ENCODE measurements at places on chromosomes 3 and 15.
A peak's percentile ranks its signal among the peaks of the same experiment; 100 is the strongest.

DNA sequence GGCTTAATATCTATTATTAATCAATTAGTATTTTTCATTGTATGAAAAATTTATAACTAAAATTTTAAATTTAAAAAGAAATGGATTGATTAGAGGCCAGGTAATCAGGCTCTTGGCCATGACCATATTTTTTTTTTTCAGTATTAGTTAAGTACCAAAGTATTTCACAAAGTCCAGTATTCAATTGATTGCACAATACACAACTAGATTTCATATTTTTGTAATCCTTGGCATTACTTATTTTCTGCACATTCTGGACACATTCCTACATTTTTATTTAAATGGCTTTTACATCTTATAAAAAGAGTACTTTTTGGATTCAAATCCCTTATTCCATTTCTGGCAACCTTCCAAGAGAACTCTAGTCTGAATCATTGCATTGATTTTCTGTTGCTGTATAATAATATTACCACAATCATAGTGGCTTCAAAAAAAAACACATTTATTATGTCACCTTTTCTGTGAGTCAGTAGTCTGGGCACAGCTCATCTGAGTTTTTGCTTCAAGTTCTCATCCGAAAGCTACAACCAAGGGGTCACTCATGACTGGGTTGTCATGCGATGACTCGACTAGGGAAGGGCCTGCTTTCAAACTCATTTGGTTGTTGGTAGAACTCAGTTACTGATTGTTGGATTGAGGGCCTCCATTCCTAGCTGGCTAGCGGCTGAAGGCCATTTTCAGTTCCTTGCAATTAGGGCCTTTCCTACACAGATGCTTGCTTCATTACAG lies 90.7 kb downstream of the CNTN6 start:
- DNase-seq, result no peak
- no peaks in the 10 kb centered on the region for H3K4me1 ChIP-seq
- no peak overlapping the region for H3K27ac ChIP-seq

- no peak overlapping the region for H3K27ac ChIP-seq
- H3K36me3 ChIP-seq, result no peaks in the 10 kb centered on the region
- H3K27me3 ChIP-seq, result no peaks in the 10 kb centered on the region
- no peak for DNase-seq
- no peaks in the 10 kb centered on the region for H3K4me1 ChIP-seq
Observed at GRCh38 chr3:126146525-126147146, 33.8 kb downstream of the ALDH1L1 start.

DNA sequence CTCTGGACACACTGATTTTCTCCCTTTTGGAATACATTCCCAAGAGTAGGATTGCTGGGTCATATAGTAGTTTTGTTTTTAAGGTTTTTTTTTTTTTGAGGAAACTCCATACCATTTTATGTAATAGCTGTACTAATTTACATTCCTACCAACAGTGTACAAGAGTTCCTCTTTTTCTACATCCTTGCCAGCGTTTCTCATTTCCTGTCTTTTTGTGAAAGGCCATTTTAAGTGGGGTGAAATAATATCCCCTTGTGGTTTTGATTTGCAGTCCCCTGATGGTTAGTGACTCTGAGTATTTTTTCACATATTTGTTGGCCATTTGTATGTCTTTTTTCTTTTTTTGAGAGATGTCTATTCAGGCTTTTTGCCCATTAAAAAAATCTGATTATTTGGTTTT lies 1205.5 kb downstream of the ROBO1 start:
- H3K27ac ChIP-seq, result no peak overlapping the region
- no peak for DNase-seq
- no peaks in the 10 kb centered on the region for H3K27me3 ChIP-seq
- H3K36me3 ChIP-seq, result no peaks in the 10 kb centered on the region
- no peak overlapping the region for H3K4me3 ChIP-seq
- H3K4me1 ChIP-seq, result no peaks in the 10 kb centered on the region

DNA sequence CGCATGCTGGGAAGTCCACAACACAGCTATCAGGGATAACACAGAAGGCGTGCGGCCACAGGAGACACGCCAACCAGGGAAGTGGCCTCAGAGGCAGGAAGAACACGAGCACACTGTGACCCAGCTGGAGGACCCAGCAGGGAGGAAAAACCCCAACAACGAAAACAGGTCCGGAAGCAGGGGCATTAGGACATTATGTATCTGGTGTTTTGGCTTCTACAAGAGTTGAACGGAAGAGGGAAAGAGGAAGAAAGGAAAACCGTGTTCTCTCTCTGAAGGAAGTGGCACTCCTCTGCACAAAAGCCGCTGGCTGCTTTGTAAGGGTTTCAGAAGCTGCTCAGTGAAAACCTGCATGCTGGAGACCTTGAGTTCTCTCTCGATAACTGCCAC lies 61.8 kb downstream of the HACD2 start:
- H3K27me3 ChIP-seq, result no peaks in the 10 kb centered on the region
- H3K27ac ChIP-seq, result no peak overlapping the region
- DNase-seq, result no peak
- peaks cover 72% of the 10 kb centered on the region for H3K4me1 ChIP-seq

GRCh38 chr3:108322352-108322751 lies 26.0 kb downstream of the HHLA2 start:
- H3K27me3 ChIP-seq, result no peaks in the 10 kb centered on the region
- H3K36me3 ChIP-seq, result no peaks in the 10 kb centered on the region
- H3K4me1 ChIP-seq, result no peaks in the 10 kb centered on the region
- no peak overlapping the region for H3K4me3 ChIP-seq
- H3K27ac ChIP-seq, result no peak overlapping the region

DNA sequence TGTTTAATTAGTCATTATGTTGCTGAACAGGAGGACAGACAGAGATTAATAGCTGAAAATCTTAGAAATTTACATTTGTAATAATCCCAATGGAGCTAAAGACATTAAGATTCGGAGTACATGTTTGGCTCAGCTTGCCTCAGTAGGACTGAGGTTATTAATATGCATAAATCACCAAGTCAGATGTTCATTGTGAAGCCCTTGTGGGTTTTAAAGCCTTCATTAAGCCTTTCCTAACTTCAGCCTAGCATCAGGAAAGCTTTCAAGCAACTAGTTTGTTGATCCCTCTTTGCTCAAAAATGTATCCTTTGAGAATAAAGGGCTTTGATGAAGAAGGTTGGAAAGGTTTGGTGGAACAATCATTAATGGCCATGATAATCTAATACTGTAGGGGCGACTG lies 178.2 kb upstream of the CGNL1 start:
- no peak overlapping the region for H3K27ac ChIP-seq
- no peak overlapping the region for H3K4me3 ChIP-seq
- DNase-seq, result no peak
- H3K4me1 ChIP-seq, result no peaks in the 10 kb centered on the region

DNA sequence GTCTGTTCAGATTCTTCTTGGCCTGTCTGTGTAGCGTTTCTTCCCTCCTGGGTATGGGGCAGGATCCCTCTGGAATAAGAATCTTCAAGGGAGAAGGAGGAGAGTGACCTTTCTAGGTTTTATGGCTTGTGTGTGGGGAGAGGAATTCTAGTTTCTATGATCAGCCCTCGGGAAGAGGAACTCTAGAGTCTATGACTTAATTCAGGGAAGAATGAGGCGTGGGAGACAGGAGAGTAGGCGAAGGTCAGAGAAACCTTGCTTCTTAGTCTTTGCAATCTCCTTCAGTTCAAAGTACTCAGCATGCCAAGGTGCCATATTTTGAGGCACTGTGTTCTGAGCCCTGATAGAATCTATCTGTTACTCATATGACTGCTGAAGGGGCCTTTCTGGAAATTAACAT lies 99.2 kb upstream of the C3orf80 start:
- H3K4me1 ChIP-seq, result no peaks in the 10 kb centered on the region
- H3K27me3 ChIP-seq, result no peaks in the 10 kb centered on the region
- no peak for DNase-seq
- H3K4me3 ChIP-seq, result no peak overlapping the region
- H3K27ac ChIP-seq, result no peak overlapping the region

DNA sequence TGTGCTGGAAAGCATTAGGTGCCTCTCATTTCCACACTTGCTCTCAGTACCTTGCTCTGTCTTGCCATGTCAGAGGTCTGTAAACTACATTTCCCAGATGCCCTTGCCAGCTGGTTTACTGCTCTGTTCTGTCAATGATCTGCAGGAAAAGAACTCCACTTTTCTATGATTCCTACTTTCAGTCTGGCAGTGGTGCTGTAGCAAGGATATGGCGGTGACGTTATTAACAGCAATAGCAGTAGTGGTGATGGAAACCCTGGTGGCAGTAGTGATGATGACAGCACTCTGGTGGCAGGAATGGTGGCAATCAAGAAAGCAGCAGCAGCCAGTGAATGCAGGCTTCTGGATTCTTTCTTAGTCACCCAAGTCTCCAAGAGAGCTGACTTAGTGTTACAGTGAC lies 665.2 kb downstream of the DIPK2A start:
- no peak for DNase-seq
- H3K27me3 ChIP-seq, result no peaks in the 10 kb centered on the region
- H3K4me3 ChIP-seq, result no peak overlapping the region
- no peaks in the 10 kb centered on the region for H3K36me3 ChIP-seq
- H3K4me1 ChIP-seq, result no peaks in the 10 kb centered on the region

GRCh38 chr15:52496175-52496574 lies 32.5 kb downstream of the MYO5A start:
- DNase-seq, result no peak
- H3K4me3 ChIP-seq, result no peak overlapping the region
- no peaks in the 10 kb centered on the region for H3K27me3 ChIP-seq
- no peak overlapping the region for H3K27ac ChIP-seq

GRCh38 chr15:32933236-32933635 lies 215.4 kb downstream of the GREM1 start:
- DNase-seq, result no peak
- H3K27me3 ChIP-seq, result no peaks in the 10 kb centered on the region
- no peak overlapping the region for H3K27ac ChIP-seq
- no peak overlapping the region for H3K4me3 ChIP-seq

GRCh38 chr3:197168606-197169005 lies 129.8 kb downstream of the DLG1 start:
- peaks cover 8% of the 10 kb centered on the region for H3K4me1 ChIP-seq
- no peak overlapping the region for H3K4me3 ChIP-seq
- no peaks in the 10 kb centered on the region for H3K36me3 ChIP-seq
- no peak overlapping the region for H3K27ac ChIP-seq
- peak; percentile 46 for DNase-seq

- H3K27me3 ChIP-seq, result peaks cover 6% of the 10 kb centered on the region
- no peak for DNase-seq
- H3K4me3 ChIP-seq, result no peak overlapping the region
- peaks cover 56% of the 10 kb centered on the region for H3K4me1 ChIP-seq
- H3K36me3 ChIP-seq, result peaks cover 49% of the 10 kb centered on the region
Observed at GRCh38 chr15:64156652-64157331, 5.3 kb downstream of the SNX22 start.

- H3K4me3 ChIP-seq, result no peak overlapping the region
- no peak overlapping the region for H3K27ac ChIP-seq
Observed at GRCh38 chr3:30426293-30426993, 180.0 kb upstream of the TGFBR2 start.

GRCh38 chr3:13145131-13145825 lies 72.0 kb upstream of the IQSEC1 start:
- H3K27me3 ChIP-seq, result no peaks in the 10 kb centered on the region
- peaks cover 9% of the 10 kb centered on the region for H3K4me1 ChIP-seq
- DNase-seq, result no peak
- no peak overlapping the region for H3K27ac ChIP-seq
- H3K36me3 ChIP-seq, result no peaks in the 10 kb centered on the region
- H3K4me3 ChIP-seq, result no peak overlapping the region

GRCh38 chr3:129063841-129064482 lies 3.4 kb downstream of the GP9 start:
- H3K36me3 ChIP-seq, result no peaks in the 10 kb centered on the region
- no peaks in the 10 kb centered on the region for H3K27me3 ChIP-seq
- H3K4me1 ChIP-seq, result no peaks in the 10 kb centered on the region
- H3K27ac ChIP-seq, result no peak overlapping the region
- no peak overlapping the region for H3K4me3 ChIP-seq

DNA sequence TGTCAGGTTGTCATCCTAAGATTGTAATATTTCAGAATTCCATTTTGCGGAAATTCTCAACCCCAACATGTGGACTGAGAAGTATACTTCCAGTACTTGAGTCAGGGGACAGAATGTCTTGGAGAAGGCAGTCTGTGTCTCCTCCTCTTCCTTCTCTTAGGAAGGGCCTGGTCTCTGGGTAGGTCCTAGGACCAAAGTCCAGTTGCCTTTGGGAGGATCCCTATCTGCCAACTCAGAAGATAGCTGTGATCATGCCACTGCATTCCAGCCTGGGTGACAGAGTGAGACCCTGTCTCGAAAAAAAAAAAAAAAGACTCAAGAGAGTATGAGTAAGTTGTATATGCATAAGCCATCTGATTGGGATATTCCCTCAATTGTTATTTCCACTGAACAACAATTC lies 23.9 kb upstream of the FAM3D start:
- H3K36me3 ChIP-seq, result no peaks in the 10 kb centered on the region
- H3K27me3 ChIP-seq, result no peaks in the 10 kb centered on the region
- no peaks in the 10 kb centered on the region for H3K4me1 ChIP-seq
- H3K4me3 ChIP-seq, result no peak overlapping the region
- H3K27ac ChIP-seq, result no peak overlapping the region

DNA sequence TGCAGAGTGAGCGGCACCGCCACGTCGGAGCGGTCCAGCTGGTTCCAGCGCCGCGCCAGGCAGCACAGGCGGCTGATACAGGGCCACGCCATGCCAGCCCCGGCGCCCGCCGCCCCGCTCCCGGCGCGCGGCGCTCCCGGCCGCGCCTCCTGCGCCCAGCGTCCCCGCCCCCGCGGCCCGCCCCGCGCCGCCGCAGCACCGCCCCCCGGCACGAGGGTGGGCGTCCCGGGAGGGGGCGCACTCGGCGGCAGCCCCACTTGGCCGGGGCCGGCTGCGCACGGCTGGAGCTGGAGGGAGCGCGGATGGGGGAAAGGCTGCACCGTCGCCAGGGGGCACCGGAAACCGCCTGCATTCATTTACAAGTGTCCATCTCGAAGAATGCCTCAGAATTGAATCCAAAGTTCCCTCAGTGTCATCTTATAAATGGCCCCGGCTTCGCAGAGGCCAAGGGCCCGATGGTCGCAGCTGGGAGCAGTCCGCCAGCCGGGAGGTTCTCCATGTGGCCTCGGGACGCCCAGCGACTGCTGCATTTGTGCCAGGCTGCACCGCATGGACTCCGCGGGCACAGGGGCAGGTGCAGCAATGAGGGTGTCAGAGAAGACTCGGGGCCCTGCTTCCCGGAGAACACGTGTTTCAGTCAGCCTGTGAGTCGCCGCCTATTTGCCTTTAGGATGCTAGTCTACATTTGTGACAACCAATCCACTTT lies at the start of gene MAP6D1:
MAP6D1 (minus strand) TSS at position 122 of the 706 bp plus-strand sequence; CDS start at position 92, 30 bp downstream.
- H3K27ac ChIP-seq, result no peak within 1 kb of the TSS
- H3K36me3 ChIP-seq, result no peaks in the 10 kb centered on the region
- H3K27me3 ChIP-seq, result no peaks in the 10 kb centered on the region
- DNase-seq, result peak; percentile 22
- H3K4me3 ChIP-seq, result peak within 1 kb of the TSS; percentile 49
- peaks cover 13% of the 10 kb centered on the region for H3K4me1 ChIP-seq
